Fibroblast of the conjunctiva (primary cell): ENCODE measurements at places on chromosomes 16 and 17.

DNA sequence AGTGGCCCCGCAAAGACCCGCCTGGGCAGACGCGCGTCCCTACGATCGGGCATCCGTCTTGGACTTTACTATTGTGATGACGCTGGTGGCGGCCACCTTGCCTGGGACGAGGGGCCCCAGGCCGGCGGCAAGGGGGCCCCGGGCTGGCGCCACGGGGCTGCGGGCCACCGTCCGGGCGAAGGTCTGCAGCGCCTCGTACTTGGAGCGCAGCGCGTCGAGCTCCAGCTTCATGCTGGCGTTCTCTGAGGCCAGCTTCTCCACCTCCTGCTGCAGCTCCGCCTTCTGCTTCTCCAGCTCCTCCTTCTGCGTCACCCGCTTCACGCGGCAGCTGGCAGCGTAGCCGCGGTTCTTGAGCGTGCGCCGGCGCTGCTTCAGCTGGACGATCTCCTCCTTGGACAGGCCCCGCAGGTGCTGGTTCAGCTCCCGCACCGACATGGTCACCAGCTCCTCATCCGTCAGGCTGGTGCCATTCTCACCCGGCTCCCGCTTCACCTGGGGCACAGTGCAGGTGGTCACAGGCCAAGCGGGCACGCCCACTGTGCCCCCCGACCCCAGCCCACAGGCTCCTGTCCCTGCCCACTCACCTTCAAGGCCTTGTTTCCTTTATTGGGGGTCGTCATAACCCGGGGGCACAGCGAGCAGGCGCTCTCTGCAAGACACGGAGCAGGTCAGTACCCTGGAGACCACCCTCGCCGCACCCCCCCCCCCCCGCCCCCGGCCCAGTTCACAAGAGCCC, 4.8 kb upstream of the SIRT7 start:
- DNase-seq, result no peak

GRCh38 chr17:29037739-29038084, 5.2 kb upstream of the PIPOX start:
- no peak for DNase-seq

DNA sequence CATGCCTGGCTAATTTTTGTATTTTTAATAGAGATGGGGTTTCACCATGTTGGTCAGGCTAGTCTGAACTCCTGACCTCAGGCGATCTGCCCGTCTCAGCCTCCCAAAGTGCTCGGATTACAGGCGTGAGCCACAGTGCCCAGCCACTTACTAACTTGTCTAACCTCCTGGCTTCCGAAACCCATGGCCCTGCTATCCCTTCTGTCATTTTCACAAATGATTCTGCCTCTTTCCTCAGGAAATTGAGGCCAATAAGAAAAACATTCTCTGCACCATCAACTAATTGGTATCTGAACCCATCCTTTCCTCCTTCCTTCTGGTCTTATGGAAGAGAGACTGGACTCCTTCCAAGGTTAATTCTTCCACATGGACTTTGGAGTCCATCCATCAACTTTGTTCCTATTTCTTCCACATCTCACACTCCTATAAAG, 27.9 kb upstream of the TNRC6A start:
- peak; percentile 73 for DNase-seq

GRCh38 chr17:82687375-82687861, 11.1 kb downstream of the RAB40B start:
- no peak for DNase-seq

DNA sequence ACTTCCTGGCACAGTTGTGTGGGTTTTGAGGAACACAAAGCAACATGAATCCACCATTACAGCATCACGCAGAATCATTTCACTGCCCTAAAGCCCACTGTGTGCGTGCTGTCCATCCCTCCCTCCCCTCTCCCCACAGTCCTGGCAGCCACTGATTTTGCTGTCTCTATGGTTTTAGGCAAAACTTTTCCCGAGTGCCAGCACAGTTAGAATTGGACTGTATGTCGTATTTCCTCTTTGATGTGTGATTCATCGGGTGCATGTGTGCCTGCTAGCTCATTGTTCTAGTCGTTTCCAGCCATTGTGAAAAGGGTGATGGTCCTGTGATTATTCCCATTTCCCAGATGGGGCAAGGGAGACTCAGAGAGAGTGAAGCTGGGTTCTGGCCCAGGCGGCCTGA, 12.7 kb downstream of the KLHL36 start:
- DNase-seq, result no peak

DNA sequence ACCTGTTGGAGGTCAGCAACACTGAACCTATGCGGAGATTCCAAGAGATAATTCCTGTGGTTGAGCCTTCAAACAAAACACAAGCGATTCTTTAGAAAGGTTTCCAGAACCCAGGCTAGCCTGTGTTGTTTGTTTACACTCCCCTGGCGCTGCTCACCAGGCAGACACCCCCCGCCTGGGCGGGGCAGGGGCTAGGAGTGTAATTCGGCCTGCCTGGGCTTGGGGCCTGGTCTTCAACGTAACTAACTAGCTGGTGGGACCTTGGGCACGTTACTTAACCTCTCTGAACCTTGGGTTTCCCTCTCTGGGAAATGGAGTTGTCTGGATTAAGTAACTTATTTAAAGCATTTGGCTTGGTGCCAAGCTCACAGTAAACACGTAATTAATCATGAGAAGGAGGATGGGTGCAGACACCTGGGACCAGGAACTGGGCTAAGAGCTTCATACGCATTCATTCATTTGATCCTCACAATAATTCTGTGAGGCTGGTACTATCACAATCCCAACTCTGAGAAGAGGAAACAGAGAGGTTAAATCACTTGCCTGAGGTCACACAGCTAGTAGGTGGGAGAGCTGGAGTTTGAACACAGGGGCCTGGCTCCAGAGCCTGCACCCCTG, 7.6 kb upstream of the ARHGAP27 start:
- no peak for DNase-seq

DNA sequence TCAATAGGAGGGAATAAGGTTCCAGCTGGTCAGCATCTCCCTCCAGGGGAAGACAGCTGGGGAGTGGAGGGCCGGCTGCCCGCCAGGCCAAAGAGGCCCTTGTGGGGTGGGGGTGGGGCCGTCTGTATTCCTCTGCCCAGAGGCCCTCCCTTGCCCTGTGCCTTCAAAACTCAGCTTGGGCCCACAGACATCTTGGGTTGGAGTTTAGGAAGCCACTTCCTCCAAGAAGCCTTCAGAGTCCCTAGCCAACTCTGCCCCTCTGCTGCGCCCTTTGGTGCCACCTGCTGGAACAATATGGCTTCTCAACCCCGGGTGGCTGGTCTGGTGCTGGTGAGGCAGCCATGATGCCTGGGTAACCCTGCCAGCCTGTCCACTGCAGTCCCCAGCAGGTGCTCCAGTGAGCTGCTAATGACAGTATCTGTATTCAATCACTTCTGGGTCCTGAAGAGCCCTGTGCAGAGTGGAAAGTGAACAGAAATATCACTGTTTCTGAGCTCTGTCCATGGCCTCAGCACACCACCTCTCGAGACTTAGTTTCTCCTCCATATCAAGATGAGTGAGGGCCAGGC, 16.7 kb downstream of the HSD11B2 start:
- peak; percentile 10 for DNase-seq
